Stimulated activated CD8-positive, alpha-beta memory T cell treated with anti-CD3 and anti-CD28 coated beads, Interleukin-4, amount 100 ng/mL, for 1 hour (primary cell): ENCODE measurements at places on chromosomes 4 and X.

- DNase-seq, result no peak
Observed at GRCh38 chr4:123786920-123787319, 390.3 kb downstream of the SPRY1 start.

- DNase-seq, result no peak
Observed at GRCh38 chrX:10168226-10168625, 11.5 kb downstream of the CLCN4 start.

DNA sequence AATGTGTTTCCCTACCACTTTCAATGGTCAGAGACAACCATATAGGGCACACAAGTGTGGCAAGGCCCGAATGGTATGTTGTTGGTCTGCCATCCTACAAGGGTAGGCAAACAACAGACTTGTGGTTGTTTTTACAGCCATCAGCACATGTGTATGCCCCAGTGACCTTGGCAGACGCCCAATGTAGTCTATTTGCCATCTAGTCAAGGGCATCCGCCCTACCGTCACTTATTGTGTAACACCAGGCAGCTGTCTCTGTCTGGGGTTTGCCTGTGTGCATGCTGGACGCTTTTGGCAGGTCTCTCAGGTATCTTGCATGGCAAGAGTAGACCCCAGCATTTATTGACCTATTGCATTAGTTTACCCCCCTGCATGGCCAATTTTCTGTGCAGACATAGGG, 1145.5 kb upstream of the POU3F4 start:
- no peak for DNase-seq

DNA sequence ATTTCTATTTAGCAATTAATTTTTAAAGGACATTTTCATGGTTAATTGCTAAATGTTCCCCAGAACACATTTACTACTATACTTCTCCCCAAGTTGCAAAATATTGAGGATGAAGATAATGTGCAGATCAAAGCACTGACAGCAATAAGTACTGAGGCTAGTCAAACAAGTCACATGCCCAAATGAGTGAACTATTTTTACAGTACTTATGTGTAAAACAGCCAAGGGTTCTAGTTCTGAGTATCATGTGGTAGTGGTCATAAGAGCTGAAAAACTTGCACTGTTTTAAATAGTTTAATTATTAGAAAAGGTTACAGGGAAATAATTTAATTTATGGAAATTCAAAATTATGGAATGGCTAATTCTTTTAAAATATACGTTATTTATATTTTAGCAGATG, 3.8 kb downstream of the GALNTL6 start:
- DNase-seq, result no peak

DNA sequence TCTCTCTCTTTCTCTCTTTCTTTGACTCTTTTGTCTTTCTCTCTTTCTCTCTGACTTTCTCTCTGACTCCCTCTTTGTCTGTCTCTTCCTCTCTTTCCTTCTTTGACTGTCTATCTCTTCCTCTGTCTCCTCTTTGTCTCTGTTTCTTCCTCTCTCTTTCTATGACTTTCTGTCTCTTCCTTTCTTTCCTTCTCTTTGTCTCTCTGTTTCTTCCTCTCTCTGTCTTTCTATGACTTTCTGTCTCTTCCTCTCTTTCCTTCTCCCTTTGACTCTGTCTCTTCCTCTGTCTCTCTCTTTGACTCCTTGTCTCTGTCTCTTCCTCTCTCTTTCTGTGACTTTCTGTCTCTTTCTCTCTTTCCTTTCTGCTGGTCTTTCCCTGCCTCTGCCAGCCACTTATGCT, 38.7 kb downstream of the HNRNPD start:
- DNase-seq, result no peak

GRCh38 chrX:23666282-23666681, 1.0 kb upstream of the PRDX4 start:
- no peak for DNase-seq

- DNase-seq, result no peak
Observed at GRCh38 chrX:104135677-104136076, 21.1 kb downstream of the SLC25A53 start.

GRCh38 chr4:60805500-60806313, 394.4 kb upstream of the ADGRL3 start:
- DNase-seq, result no peak

DNA sequence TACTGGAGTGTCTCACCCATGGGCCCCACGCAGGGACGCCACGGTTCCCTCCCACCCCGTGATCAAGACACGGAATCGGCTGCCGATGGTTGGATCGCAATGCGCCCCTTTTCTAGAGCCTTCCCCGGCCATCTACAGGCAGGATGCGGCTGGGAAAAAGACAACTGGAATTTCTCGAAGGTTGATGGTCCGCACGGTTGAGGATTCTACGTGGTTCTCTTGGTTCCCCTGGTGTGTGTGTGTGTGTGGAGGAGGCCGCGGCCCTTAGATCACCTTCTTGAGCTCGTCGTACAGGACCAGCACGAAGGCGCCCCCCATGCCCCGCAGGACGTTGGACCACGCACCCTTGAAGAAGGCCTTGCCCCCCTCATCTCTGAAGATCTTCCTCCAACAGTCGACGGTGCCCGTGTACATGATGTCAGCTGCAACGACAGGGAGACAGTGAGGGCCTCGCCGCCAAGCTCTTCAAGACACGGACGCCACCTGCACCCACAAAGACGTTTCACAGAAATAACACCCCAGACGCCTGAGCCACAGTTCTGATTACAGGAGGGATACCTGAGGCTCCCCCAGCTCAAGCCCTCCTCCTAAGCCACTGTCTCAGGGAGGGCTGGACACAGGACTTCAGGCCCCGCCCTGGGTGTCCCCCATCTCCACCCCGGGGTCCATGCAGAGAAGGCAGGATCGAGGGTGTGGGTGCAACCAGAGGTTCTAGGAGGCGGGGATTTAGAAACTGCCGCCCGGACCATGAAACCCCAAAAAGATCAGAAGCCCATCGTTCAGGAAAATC, 5.4 kb downstream of the SLC25A6 start:
- no peak for DNase-seq

DNA sequence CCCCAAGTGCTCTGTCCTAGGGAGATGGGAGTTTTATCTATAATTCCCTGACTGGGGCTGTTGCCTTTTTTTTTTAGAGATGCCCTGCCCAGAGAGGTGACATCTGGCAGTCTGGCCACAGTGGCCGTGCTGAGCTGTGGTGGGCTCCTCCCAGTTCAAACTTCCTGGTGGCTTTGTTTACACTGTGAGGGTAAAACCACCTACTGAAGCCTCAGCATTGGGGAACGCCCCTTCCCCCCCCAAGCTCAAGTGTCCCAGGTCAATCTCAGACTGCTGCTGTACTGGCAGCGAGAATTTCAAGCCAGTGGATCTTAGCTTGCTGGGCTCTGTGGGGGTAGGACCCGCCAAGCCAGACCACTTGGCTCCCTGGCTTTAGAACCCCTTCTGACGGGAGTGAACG, 38.3 kb upstream of the CBLL2 start:
- DNase-seq, result no peak

DNA sequence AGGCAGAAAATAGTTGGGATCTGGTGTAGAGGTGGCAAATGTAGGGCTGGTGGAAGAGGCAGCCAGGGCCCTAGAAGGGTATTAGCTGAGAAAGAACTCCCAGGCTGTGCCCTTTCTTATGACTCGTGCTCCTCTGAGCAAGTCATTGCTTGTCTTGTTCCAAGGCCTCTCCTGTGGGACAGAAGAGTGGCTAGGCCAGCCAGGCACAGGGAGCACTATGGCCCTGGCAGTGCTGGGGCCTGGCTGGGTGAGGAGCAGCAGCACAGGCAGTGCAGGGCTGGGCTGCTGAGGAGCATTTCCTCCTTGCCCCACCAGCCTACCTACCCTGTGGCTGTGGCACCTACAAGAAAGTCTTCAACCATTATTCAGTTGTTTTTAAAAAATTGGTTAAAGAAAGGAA, 298.5 kb upstream of the NR3C2 start:
- DNase-seq, result no peak

DNA sequence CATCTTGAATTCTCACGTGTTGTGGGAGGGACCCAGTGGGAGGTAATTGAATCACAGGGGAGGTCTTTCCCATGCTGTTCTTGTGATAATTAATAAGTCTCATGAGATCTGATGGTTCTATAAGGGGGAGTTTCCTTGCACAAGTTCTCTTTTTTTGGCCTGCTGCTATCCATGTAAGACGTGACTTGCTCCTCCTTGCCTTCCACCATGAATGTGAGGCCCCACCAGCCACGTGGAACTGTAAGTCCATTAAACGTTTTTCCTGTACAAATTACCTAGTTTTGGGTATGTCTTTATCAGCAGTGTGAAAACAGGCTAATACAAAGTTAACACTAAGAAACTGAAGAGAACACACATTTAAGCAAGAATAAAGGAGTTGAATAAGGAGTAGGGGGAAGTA, 16.0 kb downstream of the TBCK start:
- DNase-seq, result no peak

DNA sequence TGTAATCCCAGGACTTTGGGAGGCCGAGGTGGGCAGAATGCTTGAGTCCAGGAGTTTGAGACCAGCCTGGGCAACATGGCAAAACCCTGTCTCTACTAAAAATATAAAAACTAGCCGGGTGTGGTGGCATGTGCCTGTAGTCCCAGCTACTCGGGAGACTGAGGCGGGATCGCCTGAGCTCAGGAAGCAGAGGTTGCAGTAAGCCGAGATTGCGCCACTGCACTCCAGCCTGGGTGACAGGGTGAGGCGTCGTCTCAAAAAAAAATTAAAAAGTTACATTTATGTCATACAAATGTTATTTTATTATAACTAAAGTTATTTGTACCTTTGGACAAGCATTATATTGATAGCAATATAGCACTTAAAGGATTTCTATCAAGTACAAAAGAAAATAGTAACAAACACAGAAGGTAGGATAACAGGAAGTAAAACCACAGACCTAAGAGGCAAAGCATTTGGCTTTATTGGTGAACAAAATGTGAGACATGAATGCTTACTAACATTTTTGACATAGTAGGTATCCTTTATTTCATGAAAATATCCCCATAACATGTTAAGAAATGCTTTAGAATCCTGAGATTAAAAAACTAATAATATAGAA, 51.5 kb downstream of the TMEM165 start:
- DNase-seq, result no peak
